ENCODE measurements at places on chromosomes 7 and 10.

DNA sequence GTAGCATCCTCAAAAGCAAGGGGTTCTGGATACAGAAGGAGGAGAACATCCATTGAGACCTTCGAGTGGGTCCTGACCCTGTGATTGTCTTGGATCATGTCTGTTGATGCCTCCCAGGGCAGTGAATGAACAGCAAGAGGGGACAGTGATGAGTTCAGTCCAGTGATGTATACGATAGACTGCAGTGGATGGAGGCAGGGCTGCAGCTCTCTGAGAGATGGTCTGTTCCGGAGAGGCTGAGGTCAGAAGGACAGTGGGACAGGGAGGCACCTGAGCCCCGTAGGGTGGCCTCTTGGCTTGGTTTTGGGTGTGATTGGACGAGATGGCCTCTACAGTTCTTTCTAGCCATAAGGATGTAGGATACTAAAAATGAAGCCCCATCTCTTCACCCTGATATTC, 280.4 kb downstream of the CAMK1D start:
- DNase-seq, result no peak

DNA sequence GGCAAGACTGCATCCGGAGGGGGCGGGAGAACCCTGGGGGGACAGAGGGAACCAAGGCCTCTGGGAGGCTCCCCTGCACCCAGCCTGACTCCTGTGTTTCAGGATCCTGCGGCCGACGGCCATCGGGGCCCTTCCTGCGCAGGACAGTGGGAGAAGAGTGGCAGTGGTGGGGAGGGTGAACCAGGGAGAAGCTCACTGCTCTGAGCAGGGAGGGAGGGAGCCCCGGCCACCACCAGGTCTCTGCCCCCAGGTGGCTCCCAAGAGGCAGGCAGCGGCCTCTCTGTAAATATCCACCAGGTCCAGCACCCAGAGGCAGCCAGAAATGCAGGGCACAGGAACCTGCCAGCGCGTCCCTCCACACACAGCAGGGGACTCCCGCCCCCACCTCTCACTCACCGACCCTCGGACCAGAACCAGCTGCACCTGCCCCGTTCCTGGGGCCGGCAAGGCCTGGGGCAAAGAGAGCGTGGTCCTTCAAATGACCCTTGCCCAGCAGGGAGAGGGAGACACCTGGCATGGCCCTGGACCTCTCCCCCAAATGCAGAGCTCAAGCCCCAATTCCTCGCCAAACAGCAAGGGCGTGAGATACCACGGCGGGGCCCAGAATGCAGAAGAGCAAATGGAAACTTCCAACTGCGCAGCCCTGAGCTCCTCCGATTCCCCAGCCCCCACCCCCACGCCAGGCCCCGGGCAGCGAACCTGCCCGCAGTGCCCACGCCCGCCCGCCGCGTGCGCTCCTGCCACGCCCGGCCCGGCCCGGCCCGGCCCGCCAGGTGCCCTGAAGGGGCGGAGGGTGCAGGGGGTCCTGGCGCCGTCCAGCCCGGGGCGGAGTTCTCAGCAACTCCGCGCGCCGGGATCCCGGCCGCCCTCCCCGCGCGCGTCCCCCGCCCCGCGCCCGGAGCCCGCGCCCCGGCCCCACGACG, 805 bp downstream of the RASGEF1A start:
- DNase-seq, result peak; percentile 78

DNA sequence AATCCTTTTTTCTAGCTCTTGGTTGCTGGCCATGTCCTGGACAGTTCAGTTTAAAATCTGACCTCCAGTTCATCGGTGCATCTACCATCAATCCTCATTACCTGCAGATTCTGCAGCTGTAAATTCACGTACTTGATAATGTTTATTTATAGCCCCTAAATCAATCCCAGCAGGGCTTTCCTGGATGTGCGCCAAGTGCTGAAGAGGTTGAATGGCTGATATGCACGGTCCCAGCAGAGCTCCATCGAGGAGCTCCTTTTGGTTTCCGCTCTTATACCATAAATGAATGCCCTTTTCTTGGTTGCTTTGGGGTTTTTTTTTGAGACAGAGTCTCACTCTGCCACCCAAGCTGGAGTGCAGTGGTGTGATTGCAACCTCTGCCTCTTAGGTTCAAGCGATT, 91.2 kb upstream of the CCZ1B start:
- DNase-seq, result no peak

DNA sequence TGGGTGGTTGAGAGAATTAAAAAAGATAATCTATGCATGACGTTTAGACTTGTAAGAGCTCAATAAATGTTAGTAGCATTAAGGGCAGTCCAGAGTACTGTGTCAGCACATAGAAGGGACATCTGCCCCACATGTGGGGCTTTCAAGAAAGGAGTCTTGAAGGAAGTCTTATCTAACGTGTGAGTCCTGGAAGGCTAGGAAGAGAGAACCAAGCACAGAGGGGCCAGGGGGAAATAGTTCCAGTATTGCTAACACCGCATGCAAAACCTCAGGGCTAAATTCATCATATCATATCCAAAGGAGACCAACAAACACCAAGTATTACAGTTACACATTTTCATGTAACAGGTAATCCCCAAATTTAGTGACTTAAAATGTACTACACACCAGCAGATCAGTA, 122.7 kb downstream of the AOAH start:
- DNase-seq, result no peak

- DNase-seq, result no peak
These were observed 146.9 kb downstream of the EVX1 start for GRCh38 chr7:27389496-27389895.

Data from T47D (cell line).